Femur (tissue), 1 donor: ENCODE measurements at places on chromosomes 2 and 18.
A peak's percentile ranks its signal among the peaks of the same experiment; 100 is the strongest.

DNA sequence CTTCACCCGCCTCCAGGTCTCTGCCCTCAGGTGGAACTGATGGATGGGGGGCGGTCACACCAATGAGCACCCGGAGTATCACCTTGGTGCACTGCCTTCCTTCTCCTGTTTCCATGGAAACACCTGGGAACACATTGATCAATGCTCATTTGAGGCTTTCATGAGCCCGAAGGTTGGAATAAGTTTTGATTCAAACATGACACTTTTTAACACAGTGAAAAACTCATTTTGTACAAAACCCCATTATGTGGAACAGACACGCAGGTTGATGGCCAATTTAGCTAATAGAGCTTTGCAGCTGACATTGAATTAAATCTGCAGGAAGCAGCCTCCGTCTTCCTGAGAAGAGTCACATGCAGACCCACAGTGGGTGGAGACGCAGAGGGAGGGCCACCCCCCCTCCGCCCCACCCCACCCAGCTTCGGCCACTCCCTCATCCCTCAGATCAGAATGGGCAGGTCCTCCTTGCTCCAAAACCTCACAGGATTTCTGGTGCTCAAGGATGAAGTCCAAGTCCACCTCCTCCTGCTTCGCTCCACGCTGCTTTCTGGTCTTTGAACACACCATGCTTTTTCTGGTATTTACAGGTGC, 96.0 kb upstream of the MYCN start:
- DNase-seq: no peak

- no peak for DNase-seq
Measured at GRCh38 chr2:109386004-109386695, 227.6 kb downstream of the SEPTIN10 start.

GRCh38 chr18:55317864-55318263, 270.1 kb downstream of the TCF4 start:
- DNase-seq: no peak

DNA sequence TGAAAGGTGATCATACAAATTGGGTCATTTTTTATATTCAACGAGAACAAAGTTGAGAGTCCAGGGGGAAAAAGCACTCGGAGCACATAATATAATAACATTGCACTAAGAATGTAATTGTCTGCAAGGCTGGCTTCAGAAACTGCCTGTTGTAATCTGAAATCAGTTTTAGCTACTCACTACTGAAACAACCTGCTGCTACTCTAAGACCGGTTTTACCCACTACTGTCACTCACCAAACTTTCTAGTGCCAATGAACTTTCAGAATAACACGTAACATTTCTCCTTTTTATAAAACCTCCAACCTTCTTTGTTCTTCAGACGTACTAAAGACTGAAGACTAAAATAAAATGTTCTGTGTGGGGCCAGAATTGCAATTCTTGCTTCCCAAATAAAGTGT, 11.5 kb upstream of the CYB5A start:
- no peak for DNase-seq

GRCh38 chr2:112182581-112183034, 44.4 kb downstream of the FBLN7 start:
- no peak for DNase-seq

DNA sequence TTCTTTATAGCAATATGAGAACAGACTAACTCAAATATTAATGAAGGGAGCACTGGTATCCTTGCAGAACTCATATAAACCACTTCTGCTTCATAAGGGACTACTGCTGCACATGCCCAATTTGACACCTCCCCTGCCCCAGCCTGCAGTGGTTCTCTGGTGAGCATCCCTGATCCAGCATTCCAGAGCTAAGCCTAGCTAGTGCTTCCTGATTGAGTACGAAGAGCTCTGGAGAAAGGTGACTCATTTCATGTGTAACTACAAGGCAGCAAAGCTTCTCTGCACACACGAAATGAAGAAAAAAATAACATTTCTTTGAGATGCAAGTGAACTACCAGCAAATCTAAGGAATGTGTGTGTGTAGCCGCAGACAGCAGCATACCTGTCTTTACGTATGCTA, 22.8 kb upstream of the ADNP2 start:
- DNase-seq: no peak

DNA sequence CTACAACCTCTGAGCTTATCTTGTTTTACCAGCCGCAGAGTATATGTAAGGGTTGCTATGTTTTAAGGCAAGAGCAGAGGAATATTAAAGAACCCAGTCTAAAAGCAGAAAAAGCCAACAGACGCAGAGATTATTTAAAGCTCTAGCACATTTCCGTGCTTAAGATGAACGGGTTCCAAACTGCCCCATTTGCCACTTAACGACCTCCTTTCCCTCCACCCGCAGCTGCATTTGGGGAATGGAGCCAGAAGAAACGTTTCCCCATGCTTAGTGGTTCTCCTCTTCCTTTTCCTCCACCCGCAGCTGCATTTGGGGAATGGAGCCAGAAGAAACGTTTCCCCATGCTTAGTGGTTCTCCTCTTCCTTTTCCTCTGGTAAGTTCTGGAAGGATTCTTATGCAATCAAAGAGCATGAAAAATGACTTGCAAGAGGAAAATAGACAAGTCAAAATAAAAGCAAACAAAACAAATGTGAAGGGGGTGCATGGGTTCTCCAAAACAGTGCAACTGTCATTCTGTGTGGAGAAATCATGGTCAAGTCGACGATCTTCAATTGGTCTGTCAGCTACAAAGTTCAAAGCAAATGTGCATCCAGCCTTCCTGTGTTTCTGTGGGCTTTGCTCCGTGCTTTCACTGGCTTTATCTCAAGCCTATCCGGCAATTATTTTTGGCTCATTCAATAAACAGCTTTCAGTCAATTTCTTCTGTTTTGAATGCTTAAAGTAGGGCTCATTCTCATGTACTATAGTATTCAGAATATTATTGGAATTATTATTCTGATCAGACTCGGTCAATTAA, 57.8 kb downstream of the DIPK1C start:
- DNase-seq: peak; percentile 66

- no peak for DNase-seq
Measured at GRCh38 chr2:142416996-142417395, 286.2 kb upstream of the LRP1B start.

GRCh38 chr2:121664086-121664485, 14.8 kb upstream of the CLASP1 start:
- DNase-seq: no peak
